ENCODE measurements at places on chromosomes 13 and 19.

- no peak for DNase-seq
Measured at GRCh38 chr13:48142436-48142835, 47.5 kb upstream of the MED4 start.

GRCh38 chr13:114077099-114077932 is 55.1 kb downstream of the RASA3 start:
- no peak for DNase-seq

GRCh38 chr13:97695684-97696083 is 257.8 kb upstream of the IPO5 start:
- DNase-seq: no peak

DNA sequence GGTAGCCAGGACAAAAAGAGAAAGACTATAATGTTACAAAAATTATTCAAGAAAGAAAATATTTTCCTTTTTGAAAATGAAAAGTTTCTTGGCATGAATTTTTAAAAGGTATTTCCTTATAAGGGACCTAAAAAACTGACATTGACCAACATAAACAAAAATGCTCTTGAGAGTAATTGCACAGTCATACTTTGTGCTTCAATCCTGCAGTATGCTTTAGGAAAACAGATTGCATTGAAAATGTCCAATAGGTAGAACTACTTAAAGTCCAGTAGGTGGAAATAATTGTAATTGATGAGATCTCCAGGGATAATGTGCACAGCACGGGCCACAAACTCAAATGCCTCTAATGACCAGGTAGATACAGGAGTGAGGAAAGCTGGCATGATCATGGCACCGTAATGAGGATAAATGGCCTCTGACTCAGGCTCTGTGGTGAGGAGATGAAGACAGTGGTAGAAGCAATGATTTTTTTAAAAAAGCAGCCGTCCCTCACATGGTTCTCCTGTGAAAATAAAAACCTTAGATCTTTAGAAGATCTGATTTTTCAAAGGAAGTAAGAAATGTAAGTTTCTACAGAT is 278.0 kb downstream of the ITGBL1 start:
- DNase-seq: peak; percentile 43

GRCh38 chr19:5108123-5108596 is 139.2 kb downstream of the KDM4B start:
- no peak for DNase-seq

DNA sequence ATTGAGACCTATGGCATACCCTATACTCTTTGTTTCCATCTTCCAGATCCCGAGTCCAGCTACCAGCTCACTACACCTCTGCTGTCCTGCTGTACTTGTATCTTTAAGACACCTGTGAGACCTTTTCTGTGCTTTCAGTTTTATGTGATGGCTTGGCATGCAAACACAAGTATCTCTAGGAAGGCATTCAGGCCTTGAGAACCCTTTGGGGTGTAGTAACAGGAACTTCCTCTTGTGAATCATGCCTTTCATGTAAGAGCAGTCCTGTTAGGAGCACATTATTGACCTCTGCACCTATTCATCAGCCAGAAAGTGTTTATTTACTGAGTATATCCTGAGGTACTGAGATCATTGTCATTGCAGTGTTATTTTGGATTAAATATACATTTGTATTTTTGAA is 87.0 kb upstream of the HTR2A start:
- peak; percentile 10 for DNase-seq

DNA sequence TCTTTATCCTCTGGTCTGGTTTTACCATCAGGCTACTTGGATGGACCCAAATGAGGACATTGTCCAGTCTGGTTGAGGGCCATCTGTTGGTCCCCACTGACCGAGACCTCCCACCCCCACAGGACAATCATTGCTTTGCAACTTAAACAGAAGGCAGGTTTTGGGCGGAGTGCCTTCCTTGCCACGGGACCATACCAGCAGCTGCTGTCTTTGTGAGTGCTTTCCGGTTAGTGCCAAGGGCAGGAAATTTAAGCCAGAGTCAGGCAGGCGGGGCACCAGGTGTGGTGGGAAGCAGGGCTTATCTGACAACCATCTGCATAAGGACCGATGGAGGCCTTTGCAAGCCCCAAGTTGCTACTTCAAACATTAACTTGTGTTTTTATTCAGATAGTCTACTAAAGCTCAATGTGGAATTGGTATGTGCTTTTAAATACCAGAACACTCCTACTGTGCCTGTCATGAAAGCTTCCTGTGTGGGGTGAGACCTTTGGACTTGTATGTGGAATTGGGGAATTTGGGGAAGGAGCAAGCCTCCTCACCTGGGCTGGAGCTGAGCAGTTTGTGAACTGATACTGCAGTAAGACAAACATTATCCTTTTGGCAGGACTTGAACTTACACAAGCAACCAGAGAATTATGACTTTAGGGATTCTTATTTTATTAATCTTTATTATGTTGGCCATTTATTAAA is 39.3 kb upstream of the UBE2L5 start:
- no peak for DNase-seq

- DNase-seq: no peak
Measured at GRCh38 chr13:26370553-26370952, 116.6 kb downstream of the CDK8 start.

DNA sequence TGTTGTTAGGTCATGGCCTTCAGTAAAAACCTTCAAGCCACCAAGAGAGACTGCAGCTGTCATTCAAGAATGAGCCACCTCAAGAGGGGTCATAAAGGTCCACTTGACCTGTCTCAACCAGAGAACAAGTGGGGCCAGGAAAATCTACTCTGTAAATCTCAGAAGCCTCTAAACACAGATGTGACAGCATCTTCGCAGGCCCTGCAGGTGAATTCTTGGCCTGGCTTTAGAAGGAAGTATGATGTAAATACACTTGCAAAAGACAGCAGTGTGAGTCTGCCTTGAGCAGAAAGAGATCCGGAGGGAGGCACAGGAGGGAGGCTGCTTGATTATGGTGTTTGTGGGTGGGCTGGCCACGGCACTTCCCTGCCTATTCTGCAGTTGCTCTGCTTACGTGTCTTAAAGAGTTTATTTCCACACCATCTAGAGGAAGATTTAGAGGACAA is 1082.9 kb downstream of the UQCRFS1 start:
- DNase-seq: no peak

DNA sequence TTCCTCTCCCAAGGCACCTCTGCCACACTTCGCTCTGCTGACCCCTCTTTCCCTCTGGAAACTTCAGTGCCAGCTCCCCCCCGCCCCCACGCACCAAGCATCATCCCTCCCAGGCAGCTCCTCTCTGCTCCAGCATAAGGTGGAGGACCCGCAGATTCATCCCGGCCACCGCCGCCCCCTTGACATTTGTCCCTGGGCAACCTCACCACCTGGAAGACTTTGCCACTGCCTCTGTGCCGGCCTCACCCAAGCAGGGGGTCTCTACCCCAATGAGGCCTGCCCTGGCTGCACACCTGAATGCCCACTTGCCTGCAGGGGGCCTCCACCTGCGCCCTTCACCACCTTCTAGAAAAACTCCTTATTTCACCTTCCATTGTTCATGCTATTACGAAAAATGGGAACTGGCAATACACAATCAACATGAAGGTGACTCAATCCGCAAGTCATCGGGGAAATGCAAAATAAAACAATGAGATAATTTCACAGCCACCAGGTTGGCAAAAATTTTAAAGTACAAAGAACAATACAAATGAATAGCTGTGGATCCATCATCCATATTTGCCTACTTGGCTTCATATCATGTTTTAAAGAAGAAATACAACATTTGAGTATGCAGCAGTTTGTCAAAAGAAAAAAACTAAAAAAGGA is 21.9 kb downstream of the CCNE1 start:
- DNase-seq: peak; percentile 39

- DNase-seq: no peak
Measured at GRCh38 chr19:8416796-8417195, 3.7 kb downstream of the MARCHF2 start.

- DNase-seq: no peak
Measured at GRCh38 chr13:41032691-41033376, 13.7 kb upstream of the ELF1 start.

DNA sequence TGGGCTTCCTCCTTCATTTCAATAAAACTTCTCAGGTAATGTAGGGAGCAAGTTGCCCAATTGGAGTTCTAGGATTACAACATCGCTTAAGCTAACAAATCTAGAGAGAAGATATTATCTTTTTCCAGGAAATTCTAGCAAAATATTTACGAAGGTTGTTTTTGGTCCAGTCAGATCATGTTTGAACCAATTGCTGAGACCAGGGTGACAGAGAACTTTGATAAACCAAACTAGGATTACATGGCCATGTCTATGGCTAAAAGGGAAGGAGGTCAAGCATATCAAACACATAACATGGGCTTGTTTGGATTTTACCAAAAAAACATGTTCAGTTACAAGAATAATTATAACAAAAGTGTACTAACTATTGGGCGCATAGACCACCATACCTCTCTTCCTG is 442.4 kb upstream of the SGCG start:
- no peak for DNase-seq

DNA sequence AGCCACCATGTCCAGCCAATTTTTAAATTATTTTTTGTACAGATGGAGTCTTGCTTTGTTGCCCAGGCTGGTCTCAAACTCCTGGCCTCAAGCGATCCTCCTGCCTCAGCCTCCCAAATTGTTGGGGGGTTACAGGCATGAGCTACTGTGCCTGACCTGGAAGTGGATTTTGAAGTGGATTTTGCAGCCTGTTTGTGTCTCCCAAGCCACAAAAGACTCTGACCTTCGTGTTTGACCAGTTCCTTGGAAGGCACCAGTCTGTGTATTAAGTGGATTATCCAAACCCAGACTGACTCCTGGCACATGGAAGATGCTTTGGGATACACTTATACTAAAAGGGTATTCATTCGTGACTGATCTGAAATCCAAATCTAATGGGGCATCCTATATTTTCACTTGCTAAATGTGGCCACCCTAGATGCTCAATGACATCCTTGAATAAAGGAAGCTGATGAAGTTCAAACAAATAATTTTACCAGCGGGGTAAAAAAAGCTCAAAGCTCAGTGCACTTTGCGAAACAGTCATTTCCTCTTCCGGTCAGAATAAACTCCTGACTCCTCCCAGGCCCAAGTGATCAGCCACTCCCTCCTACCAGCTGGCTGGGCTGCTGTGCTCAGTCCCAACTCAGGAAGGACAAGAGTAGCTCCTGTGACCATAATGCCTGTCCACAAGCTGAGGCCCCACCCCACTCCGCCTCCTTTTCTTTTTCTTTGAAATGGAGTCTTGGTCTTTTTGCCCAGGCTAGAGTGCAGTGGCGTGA is 32.6 kb upstream of the GATAD2A start:
- peak; percentile 78 for DNase-seq

DNA sequence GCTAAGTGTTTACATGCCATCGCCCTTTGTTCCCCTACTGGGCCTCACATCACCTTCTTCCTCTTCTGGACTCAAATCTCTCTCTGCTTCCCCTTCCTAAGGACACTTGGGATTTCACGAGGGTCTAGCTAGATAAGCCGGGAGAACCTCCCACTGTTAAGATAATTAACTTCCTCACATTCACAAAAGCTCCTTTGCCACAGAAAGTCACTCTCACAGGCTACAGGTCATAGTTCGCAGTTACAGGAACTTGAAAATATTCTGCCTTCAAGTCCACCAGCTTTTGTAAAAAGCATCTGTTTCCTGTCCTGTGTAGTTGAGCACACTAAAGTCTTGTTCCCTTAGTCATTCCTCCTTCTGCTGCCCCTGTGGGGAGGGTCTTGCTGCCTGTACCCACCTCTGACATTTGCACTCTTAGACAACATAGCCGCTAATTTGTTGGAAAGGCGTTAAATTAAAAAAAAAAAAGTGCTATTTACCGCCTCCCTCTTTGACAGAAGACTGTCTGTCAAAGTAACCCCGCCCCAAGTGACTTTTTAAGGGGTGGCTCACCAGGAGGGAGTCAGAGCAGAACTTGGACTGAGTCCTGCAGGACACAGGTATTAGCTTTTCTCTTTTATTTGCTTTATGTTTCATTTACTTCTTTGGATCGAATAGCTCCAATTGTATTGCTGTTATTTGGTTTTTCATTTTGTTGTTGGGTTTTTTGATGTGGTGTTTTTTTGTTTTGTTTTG is 26.8 kb upstream of the CEACAM21 start:
- no peak for DNase-seq

DNA sequence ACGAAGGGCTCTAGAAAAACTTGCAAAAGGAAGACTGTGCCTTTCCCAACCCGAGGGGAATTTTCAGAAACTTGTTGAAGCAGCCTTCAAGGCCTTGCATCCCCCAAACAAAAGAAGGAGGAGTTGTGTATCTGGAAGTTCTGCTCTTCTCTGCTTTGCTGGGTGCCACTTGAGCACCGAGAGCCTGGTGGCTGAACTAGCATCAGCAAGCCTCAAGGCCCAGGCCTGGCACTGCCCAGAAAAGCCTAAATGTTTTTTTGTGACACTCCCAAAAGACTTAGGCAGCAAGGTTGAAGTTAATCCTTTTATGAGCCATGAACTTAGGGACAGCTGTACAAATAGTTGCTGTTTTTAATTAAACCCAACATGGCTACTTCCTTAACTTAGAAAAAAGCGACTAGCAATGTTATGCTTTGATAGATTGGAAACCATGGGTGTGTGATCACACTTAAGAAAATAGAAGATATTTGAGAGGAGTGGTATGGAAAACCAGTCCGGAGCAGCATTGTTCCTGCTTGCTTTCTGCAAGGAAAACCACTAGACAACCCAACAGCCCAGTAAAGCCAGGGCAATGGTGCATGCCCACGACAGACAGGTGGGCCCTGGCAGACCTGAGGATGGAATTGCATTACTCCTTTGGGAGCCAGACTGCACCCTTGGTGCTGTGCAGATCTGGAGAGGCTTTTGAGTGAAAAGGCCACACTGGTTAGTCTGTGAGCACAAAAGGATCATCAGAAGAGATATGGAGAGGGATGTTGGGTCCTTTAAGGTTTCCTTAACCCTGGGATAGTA is 788 bp upstream of the DLEU7 start:
- DNase-seq: no peak

DNA sequence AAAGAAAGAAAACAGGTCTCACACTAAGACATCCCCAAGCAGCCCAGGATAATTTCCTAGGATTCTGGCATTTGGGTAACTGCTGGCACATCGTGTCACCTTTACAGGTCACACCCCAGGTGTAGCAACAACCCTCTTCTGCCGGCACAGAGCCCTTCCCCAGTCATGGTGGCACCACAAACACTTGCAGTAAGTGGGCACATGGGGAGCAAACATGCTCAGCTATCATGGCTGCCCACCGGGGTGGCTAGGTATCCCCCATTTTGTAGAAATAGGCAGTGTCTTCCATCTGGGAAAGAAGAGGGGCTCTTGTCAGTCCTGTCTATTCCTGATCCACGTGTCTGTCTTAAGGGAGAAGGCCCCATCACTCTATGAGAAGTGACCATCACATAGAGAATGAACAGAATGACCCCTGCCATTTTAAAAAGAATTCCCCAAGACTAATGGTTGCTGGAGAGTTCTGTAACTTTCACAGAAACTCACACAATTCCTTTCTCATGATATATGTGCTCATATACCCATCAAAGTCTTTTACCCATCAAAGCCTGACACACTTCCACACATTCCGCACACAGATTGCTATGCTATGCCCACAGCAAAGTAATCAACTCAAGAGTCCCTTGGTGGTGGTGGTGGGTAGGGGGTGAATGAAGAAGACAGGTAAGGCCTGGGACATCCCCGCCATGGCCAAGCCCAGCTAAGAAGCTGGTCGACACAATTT is 33.3 kb downstream of the BRD4 start:
- DNase-seq: no peak

GRCh38 chr19:18280247-18281081 is 958 bp downstream of the JUND start:
- peak; percentile 83 for DNase-seq

Data from cardiac fibroblast (primary cell).